Epithelial cell of proximal tubule (primary cell): ENCODE measurements at places on chromosomes 6 and 20. TPM values are rescaled to one million over a fixed set of nuclear protein-coding genes. Genes with fewer than 3 reads are reported as not detected.

DNA sequence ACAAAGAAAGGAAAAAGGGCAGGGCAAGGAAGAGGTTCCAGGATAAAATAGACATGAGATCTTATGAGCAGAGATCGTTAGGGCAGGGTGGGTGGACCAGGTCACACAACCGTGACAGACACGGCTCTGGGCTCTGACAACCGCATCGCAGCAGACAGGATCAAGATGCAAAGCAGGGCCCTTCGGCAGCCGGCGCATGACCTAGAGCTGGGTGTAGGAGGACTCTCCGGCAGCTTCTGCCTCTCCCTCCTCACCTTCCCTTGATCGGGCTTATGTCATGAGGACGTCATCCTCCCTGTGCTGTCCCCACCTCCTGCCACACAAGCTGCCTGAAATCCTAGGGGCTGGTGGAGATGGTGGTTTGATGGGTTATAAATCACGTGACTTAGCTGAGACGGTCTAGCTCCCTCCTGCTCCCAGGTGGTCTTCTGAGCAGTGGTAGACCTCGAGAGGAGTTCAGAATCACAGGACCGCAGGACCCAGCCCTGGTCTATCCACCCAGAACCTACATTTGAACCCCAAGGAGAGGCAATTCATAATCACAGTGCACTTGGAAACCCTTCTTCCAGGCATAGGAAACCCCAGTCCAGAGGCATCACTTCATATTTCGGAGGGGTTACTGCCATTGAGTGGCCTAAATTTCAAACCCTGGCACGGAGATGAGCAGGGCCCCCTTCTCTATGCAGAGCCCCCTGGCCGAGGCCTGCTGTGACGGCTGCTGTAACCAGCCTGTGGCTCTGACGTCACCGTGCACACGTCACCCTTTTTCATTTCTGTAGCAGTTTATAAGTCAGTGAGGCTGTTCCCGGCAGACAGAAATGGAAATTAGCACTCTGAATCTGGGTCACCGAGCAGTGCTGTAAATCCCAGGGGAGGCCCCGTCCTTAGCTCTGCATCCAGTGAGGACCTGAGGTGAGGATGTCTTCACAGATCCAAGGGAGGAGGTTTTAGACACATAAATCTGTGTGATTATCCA, 8.7 kb upstream of the CCR6 start:
- no peak for DNase-seq

DNA sequence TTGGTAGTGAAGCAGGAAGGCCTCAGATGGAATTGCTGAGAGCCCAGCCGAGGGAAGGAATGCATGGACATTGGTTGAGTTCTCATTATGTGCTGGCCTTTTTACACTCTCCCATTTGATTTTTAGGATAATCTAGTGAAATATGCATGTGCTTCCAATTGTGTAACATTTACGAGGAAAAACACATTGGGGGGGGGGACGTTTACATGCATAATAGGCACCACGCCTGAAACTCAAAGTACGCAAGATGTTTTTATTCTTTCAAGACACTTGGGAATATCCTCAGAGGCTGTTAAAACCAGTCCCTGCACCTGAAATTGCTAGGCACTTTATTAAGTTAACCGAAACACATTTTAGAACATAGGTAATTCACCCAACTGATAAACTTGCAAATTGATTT, 118.5 kb upstream of the CDH4 start:
- DNase-seq: no peak

Gene RSPO3
- 0.35 TPM in 1 of 2 replicates, not detected in the other for total RNA-seq

Gene SLC26A8
- total RNA-seq: 1.4 TPM in 1 of 2 replicates, not detected in the other

Gene HLA-DRA
- not detected in 2 replicates for total RNA-seq

Gene TCP11
- total RNA-seq: 0.29 TPM in 1 of 2 replicates, not detected in the other

DNA sequence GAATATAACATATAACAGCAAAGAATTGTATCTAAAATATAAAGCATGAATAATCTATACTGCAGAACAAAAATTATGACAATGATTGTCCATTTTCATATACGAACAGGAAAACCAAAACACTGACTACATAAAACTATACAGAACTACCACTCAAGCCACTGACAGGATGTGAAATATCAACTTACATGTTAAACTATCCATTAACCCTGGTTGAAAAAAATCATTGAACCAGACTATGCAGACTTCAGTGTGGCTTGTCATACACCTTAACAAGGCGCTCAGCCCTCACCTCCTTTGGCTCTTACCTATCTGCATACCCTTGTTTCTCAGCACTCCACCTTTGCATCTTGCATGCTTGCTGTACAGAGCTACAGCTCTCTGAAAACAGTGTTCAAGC, 34.9 kb downstream of the ASCC3 start:
- DNase-seq: no peak

Gene OR2B6
- total RNA-seq: not detected in 2 replicates

DNA sequence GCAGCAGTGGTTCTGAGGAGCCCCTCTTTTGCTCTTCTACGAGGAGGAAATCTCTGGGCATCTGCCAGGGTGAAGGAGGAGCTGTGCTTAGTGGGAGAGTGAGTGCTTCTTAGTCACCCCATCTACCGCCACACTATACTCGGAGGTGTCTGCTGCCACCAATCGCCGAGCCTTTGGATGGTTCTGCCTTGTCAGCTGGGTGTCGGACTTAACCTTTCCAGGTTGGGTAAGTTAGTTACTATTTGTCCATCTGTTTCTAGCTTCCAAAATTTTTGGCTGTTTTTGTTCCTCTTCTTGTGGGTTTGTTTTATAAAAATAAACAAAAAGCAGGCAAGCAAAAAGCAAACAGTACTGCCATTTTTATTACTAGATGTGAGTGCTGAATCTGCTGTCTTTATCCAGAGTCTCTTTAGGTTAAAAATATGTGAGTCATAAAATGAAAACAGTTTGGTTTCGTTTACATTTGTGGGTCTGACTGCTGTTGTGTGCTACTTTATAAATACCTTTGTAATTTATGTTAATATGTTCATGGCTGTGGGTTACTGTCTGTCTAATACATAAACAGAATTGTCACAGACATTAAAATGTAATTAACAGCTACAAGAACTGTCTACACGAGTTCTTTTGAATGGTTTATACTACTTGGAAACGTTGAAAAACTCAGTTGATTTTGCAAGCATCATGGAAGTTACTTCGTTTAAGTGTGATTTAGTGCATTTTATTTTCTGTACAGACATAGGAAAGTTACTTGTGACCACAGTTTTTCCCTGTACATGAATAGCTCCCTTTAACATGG, 89.2 kb downstream of the ARID1B start:
- no peak for DNase-seq

Gene PDYN
- not detected in 2 replicates for total RNA-seq

GRCh38 chr6:36126553-36127458, 3.5 kb upstream of the MAPK13 start:
- DNase-seq: no peak

DNA sequence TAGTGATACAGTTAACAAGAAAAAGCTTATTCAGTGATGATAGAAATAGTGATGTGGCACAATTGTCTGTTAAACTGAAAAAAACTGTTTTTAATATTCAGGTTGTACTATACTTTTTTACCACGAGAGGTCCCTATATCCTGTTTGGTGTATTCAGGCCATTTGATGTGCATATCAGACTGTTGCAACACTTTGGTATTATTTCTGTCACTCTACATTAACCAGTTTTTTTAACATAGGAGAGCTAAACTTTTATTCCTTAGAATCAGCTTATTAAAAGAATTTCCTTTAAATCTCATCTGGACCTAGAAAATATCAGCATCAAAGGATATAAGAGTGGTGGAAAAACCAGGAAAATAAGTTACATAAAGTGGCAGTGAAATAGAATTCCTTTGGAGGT, 36.8 kb downstream of the TSPYL4 start:
- DNase-seq: no peak

Gene ARG1
- total RNA-seq: not detected in 2 replicates

DNA sequence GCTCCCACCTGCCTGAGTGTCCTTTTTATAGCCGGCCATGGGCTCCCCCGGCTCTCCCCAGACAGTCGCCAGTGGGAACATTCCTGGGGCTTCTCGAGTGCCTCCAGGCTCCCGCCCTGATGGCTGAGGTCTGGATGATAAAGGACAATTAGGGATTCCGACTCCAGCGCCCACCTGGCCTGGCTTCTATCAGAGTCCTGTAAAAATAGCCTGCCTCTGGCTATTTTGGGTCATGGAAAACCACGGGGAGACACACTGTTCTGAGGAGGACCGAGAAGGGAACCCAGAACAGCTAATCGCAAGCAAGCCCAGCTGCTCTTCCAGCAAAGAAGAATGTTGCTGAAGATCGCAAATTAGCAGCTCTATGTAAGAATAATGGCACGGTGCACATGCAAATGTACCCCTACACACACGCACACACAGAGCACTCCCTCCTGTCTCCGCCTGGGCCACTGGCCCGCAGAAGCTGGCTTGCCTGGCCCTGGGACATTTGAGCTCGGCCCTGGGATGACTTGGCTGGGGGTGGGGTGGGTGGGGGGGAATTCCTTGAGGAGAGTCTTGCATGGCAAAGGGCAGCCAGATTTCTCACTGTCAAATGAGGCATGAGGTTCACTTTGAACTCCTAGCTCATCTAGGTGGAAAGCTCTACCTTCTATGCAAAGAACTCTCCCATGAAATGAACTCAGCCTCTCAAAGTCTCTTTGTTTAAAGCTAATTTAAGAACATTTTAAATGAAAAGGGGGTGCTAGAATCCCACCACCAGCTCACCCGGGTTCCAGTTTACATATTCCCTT, 55.3 kb downstream of the CTCFL start:
- DNase-seq: no peak

Gene BMP5
- total RNA-seq: 0.07 TPM in 1 of 2 replicates, not detected in the other

DNA sequence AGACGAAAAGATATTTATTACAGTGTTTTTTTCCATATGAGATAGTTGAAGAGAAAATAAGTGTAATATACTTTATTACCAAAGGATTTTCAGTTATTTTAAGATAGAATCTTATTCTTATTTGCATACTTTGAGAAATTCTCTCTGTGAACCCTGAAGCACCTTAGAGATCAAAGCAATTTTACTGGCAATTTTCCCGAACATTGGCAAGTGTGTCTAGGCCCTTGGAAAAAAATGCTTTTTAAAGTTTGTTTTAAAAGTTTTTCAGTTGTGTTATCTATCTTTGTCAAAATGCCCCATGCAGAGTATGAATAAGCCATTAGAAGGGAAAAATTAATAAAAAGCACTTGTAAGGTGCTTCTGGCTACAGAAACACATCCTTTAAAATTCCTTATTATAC, 276.8 kb upstream of the HSF2 start:
- DNase-seq: no peak

DNA sequence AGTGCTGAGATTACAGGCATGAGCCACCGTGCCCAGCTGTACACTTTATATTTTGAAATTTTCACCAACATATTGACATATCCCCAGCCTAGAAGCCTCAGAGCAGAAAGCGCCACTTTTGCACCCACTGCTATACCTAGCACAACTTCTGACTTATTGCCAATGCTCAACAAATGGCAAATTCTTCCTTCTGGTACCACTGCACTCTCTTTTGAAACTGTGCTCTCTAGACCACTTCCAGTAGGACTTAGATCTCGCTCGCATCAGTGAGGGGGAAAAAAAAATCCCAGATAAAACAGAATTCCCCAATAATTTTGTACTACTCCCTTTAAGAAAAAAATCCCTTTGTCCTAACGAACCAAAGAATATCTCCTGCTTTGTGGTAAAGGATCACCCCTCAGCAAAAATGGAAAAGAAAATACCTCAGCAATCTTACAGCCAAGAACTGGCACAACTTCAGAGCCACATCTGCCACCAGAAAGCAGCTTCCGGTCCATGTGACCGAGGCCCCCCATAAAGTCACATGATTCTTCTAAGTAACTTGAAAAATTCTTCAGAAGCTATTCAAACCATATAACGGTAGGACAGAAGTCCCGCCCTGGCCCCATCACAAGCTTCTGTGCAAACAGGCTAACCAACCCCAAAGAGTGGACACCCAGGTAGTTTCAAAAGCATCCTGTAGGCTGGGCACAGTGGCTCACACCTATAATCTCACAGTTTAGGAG, 18.5 kb upstream of the IL17F start:
- no peak for DNase-seq

DNA sequence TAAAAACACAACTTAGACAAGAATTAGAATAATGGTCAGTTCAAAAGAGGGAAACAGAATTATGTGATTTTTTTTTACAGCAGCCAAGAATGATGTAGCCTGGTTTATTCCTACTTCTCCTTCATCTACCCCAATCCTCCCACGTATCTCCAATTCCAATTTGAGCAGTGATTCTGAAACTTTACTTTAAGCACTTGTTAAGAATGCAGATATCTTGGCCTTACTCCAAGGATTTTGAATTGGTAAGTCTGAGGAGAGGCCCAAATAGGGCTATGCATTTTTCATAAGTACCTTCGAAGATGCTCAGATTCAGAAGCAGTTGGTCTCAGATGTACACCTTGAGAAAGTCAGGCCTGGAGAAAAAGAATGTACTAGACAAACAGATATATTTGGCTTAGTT, 233.4 kb upstream of the FLRT3 start:
- DNase-seq: no peak

Gene CD83
- total RNA-seq: 3.7 and 7.1 TPM in 2 replicates

- DNase-seq: no peak
These were observed 14.9 kb downstream of the ID4 start for GRCh38 chr6:19852090-19852457.

GRCh38 chr6:55898342-55898741, 23.0 kb upstream of the BMP5 start:
- no peak for DNase-seq

- no peak for DNase-seq
These were observed 58.0 kb downstream of the BLOC1S5 start for GRCh38 chr6:8006208-8006607.

GRCh38 chr6:2204272-2204671, 41.1 kb downstream of the GMDS start:
- no peak for DNase-seq
